ENCODE measurements at places on chromosomes 4 and X.

DNA sequence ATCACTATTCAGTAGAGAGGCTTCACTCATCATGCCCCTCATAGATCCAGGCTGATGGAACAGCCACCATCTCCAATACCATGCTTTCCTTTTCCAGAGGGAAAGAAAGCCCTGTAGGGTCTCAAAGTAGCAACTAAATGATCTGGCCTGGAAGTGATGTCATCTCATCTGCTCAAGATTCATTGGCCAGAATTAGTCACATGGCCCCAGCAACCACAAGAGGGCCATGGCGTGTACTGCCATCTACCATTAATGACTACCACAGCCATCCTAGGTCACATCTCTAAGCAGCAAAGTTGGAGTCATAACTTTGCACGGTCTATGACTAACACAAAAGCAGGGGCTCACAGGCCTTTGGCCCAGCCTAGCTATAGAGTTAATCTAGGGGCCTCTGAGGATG, 194.8 kb downstream of the KIT start:
- DNase-seq = no peak

- no peak for DNase-seq
Observed at GRCh38 chr4:174789657-174790056, 39.4 kb downstream of the GLRA3 start.

GRCh38 chr4:184937745-184938144, 80.5 kb upstream of the HELT start:
- peak; percentile 18 for DNase-seq

DNA sequence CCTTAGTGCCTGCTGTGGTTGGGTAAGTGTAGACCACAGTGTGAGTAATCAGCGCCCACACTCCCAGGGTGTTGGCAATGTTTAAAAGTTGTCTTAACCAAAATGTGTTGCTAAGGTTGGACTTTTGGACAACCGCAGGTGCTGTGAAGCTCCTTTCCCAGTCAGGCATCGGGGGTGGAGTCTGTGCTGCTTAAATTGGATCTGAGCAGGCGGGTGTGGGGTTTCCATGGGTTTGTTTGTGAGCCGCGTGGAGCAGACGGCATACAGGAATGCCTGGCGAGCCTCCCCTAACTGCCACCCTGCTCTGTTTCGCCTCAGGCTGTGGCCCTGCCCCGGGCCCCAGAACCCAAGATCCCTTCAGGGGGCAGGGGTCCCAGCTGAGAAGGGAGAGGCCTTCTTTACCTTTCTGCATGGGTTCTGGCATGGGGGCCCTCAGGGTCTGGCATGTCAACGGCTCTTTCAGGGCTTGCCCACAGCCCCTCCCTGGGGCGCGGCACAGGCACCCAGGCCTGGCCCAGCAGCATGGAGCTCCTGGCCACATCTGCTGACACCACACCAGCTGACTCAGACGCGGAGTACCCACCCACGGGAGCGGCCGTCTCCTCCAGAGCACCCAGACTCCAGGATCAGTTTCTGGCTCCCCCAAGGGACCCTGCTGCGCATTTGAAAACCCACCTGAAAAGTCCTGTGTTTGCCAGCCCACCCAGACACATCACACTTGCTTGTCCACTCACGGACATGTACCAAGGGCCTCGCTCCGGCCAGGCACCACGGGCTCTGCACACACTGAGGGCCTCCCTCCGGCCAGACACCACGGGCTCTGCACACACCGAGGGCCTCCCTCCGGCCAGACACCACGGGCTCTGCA, 5.1 kb upstream of the SPON2 start:
- no peak for DNase-seq

DNA sequence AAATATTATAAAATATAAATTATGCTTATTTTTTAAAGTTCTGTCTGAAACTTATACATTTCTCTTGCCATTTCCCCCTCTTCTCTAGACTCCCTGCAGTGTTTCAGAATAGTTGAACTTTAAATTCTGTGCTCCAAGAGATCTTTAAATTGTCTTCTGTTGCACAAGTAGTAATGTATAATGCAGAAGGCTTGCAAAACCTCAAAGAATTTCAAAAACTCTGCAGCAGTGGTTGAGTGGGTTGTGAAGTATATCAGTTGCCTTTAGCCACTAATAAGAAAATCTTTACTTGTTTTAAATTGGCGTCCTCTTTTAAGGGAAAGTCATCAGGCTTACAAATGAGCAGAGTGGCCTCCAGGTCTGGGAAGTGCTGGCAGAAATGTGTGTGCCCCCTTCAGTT, 1153.3 kb upstream of the PABPC4L start:
- no peak for DNase-seq

DNA sequence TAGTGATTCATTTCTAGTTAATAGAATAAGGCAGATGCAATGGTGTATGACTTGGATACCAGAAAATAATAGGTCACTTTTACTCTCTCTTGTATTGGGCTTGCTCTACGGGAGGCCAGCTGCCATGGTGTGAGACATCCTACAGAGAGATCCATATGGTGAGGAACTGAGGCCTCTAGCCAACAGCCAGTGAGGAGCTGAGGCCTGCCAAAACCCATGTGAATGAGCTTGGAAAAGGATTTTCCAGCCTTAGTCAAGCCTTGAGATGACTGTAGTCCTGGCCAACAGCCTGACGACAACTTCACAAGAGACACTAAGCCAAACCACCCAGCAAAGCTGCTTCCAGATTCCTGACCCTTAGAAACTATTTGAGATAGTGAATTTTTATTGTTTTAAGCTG, 1300.2 kb downstream of the RAPGEF2 start:
- no peak for DNase-seq

DNA sequence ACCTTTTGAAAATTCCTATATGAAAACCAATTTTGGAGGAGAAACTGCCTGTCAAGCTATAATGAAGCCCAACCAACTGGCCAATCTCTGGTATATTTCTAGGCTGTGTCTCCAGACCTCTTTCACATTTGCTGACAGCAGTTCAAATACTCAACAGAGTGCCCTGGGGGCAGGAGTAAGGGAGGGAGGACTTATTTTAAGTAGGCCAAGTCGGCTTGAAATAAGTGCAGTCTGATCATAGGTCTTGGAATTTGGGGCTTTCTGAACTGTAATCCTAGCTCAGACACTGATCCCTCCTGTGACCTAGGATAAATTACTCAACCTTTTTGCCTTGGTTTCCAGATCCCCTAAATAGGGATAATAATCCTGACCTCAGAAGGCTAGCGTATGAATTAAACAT, 59.4 kb upstream of the SLC7A11 start:
- DNase-seq = no peak

DNA sequence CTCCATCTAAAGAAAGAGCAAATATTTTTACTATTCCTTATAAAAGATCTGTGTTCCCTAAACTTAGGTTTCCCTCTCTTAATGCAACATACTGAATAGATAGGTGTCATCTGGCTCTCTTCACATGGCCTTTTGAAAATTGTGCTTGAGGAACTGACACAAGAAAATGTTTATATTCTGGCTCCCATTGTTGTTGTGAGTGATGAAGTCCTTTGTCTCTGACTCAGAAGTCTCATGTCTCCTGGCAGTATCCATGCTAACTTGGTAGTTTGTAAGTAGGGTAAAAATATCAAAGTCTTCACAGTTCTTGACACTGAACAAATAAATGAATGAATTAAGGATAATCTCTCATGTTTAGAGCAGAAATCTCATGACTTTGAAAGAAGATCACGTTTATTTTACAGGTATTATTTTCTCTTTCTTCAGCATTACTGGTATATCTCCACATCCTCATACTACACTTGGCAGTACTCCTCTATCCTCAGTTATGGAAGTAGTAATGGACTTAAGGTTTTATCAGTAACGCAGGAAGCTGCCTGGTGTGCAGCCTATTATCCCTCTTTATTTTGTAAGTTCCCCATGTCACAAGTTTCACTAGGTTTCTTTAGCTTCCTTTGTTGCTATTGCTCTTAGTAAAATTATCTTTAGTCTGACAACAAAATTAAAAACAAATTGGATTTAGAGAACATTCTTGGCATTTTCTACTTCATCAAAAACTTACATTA, 14.2 kb upstream of the PABPC4L start:
- DNase-seq = no peak

GRCh38 chr4:80240976-80241375, 25.5 kb upstream of the FGF5 start:
- no peak for DNase-seq

- DNase-seq = no peak
Observed at GRCh38 chr4:43690116-43690515, 758.5 kb downstream of the KCTD8 start.

DNA sequence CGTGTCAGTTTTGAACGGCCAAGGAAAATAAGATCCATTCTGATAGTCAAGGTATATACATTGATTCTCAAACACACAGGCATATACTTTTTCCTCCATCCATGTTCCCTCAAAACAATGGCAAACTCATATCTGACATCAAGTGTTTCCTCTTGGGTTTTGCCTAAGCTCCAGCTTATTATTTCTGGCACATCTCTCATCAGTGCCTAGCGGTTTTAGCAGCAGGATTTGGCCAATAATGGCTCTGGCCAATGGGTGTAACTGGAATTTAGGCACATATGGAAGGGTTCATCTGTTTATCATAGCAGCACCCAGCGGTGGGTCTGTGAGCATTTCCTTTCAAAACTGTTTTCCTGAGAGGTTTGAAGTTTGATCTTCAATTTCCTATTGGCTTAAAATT, 161.6 kb upstream of the TLL1 start:
- DNase-seq = no peak

DNA sequence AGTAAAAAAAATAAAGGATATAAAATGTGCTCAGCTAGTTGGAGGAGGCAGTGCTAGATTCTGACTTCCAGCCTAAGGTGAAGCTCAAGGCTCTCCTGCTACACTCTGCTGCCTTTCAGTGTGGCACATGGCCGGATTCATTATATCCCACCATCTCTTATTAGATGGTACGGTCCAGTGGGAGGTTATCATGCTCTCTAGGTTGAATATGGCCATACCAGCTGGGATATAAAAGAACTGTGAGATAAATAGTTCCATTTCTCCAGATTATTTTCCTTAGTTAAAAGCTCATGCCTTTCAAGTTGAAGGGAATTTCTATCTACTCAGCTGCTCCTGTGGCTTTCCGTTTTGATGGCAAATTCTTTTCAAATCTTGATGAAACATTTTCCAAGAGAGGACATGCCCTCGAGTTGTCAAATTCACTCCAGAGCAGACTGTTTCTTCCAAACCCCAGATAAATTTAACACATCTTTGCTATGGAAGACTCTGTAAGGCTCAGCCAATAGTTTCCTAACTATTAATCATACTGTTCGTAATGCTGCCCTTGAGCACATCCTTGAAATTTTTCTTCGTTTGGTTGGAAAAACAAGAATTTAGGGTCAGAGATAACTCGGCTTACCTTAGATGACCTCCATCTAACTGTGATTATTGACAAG, 2.2 kb upstream of the MGARP start:
- DNase-seq = no peak

DNA sequence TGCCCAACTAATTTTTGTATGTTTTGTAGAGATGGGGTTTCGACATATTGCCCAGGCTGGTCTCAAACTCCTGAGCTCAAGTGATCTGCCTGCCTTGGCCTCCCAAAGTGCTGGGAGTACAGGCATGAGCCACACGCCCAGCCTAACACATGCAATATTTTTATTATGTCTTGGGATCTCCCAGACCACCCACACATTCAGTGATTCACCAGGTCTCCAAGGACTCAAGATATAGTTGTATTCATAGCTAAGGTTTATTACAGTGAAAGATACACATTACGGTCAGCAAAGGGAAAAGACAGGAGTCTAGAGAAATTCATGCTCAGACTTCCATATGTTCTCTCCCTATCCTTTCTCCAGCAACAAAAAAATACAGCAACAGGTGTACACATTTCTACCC, 25.5 kb upstream of the FAM120C start:
- DNase-seq = no peak

DNA sequence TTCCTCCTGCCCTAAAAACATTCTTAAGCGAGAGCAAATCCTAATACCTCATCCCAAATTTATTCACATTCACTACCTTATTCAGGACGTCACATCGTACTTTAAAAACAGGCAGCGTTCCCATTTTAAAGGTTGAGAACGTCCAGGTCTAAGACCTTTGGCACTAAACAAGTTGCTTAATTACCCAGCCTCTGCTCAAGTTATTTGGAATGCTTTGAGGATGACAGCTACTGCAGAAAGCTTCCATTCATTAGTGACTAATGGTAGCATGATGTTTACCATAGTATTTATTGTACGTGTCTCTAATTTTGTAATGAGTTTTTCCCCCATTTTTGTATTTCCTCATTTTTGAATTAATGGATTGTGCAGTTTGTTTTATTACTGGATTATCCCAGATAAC, 1.5 kb downstream of the USP38 start:
- DNase-seq = no peak

DNA sequence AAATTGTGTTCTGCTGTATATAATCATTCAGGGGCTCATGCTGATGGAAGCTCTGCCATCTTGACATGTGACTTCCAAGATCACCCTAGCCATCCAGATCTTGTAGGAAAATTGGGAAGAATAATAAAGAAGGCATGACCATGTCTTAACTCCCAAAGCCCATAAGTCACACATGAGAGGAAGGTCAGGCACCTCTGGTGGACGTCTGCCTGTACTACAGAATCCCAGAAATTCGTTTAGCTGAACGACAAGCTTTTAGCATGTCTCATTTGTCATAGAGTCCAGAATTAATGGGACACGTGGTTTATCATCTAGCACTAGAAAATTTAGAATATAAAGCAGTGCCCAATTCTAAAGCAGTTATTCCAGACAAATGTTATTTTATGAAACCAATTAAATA, 212.7 kb downstream of the CENPC start:
- DNase-seq = no peak

Data from NCI-H2171 (cell line).